ENCODE measurements at places on chromosomes 11 and 22. TPM values are rescaled to one million over a fixed set of nuclear protein-coding genes. Genes with fewer than 3 reads are reported as not detected.

- peaks cover 14% of the 10 kb centered on the region for H3K4me1 ChIP-seq
- no peaks in the 10 kb centered on the region for H3K27me3 ChIP-seq
- no peak overlapping the region for H3K27ac ChIP-seq
- no peaks in the 10 kb centered on the region for H3K36me3 ChIP-seq
- H3K4me3 ChIP-seq = no peak overlapping the region
- no peak for DNase-seq
These were observed 66.4 kb downstream of the LRRC32 start for GRCh38 chr11:76604081-76604625.

DNA sequence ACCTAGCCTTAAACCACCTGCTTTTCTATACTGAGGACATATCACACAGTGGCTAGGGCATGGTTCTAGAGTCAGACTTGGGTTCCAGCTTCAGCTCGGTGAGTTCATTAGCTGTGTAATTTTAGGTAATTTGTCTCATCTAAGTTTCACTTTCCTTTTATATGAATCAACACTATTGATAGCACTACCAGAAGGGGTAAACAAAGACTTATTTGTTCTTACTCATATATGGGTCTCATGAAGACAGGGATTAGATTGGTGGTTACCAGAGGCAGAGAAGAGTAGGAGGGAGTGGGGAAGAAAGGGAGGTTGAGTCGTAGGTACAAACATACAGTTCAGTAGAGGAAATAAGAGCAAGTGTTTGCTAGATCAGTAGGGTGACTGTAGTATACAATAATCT, 924.7 kb downstream of the OPCML start:
- DNase-seq = no peak
- H3K27ac ChIP-seq = no peak overlapping the region
- no peaks in the 10 kb centered on the region for H3K36me3 ChIP-seq
- no peaks in the 10 kb centered on the region for H3K27me3 ChIP-seq

DNA sequence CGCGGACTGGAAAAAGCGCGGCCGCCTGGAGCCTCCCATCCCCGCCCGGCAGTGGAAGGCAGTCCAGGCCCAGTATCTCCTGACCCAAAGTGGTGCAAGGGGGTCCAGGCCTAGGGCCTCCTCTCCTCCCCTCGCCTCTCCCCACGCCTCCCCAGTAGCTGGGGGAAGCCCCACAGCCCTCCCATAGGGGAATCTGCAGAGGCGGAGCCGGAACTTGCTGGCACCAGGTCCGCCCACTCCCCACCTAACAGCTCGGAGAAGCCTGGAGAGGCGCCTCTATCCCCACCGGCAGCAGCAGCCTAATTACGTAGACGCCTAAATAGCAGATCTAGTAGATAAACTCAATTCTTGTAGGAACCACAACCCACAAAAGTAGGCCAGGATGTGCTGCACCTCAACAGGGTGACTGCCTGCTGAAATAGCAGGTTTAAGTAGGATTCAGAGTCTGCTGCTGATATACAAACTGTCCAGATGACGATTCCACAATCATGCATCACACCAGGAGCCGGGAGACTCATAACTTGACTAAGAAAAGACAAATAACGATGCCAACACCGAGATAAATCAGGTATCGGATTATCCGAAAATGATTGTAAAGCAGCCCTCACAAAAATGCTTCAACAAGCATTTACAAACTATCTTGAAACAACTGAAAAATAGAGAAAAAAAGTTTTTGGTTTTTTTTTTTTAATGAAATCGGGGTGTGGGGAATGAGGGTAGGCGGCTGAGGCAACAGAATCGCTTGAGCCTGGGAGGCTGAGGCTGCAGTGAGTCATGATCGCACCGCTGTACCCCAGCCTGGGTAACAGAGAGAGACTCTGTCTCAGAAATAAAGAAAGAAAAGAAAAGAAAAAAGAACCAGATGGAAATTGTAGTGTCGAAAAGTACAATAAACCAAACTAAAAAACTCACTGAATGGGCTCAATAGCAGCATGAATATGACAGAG, 11.4 kb upstream of the BRD1 start:
- H3K4me3 ChIP-seq = no peak overlapping the region
- no peak for DNase-seq
- peak overlapping the region; percentile 24 for H3K27ac ChIP-seq
- H3K36me3 ChIP-seq = no peaks in the 10 kb centered on the region

GRCh38 chr22:41598081-41598480, 8.4 kb upstream of the PMM1 start:
- peaks cover 38% of the 10 kb centered on the region for H3K36me3 ChIP-seq
- peak; percentile 21 for DNase-seq
- no peak overlapping the region for H3K27ac ChIP-seq
- H3K27me3 ChIP-seq = no peaks in the 10 kb centered on the region

DNA sequence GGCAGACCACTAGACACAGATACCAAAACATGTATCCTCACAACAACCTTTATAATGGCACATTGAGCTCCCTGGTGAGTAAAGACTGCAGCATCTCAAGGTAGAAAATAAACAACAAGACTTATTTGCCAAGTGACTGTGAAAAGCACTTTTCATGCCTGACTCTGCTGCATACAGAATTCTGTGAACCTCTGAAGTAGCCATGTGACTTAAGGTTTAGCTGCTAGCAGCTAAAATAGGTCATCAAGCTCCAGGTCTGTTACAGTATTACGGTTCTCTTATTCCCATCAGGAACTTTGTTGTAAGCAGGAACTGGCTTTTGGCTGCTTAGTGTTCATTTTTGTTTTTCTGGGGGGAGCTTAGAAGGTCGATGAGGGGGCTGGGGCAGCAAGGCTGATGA, 139.4 kb downstream of the PAX6 start:
- no peaks in the 10 kb centered on the region for H3K4me1 ChIP-seq
- H3K27ac ChIP-seq = no peak overlapping the region
- H3K36me3 ChIP-seq = no peaks in the 10 kb centered on the region

GRCh38 chr11:84812471-84812969, 814.6 kb downstream of the DLG2 start:
- DNase-seq = no peak
- H3K4me3 ChIP-seq = no peak overlapping the region
- H3K27ac ChIP-seq = no peak overlapping the region

DNA sequence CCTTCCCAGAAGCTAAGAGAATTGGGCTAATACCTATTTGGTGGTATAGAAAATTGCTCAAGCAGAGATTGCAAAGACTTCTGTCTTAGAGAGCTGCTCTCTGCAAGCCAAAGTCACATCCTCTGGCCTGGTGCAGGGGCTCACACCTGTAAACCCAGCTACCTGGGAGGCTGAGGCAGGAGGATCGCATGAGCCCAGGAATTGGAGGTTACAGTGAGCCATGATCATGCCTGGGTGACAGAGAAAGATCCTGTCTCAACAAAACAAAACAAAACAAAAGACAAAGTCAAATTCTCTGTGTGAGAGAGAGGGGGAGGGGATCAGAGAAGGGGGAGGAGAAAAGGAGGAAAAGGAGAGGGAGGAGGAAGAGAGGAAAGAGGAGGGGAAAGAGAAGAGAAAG, 15.0 kb upstream of the EXPH5 start:
- no peaks in the 10 kb centered on the region for H3K27me3 ChIP-seq
- DNase-seq = no peak
- H3K36me3 ChIP-seq = no peaks in the 10 kb centered on the region
- H3K4me3 ChIP-seq = no peak overlapping the region
- H3K27ac ChIP-seq = no peak overlapping the region

DNA sequence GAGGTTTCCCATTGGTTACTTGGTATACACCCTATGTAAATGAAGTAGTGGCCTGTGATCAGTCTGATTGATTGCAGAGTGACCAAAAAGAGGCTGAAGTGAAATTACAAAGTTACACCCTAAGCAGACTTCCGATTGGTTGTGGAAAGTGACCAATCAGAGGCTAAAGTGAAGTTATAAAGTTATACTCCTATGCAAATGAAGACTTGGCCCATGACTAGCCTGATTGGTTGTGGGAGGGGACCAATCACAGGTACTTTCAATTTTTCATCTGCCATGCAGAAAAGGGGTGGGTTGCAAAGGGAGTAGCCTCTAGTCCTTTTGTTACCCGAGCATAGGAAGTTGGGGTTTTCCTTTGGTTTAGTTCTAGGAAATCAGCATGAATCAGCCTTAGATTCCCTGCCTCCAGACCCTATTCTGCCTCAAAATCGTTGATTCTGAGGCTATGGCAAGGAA, 18.1 kb upstream of the CSTF3 start:
- no peak overlapping the region for H3K4me3 ChIP-seq
- H3K36me3 ChIP-seq = no peaks in the 10 kb centered on the region
- no peaks in the 10 kb centered on the region for H3K4me1 ChIP-seq
- no peaks in the 10 kb centered on the region for H3K27me3 ChIP-seq
- no peak for DNase-seq

DNA sequence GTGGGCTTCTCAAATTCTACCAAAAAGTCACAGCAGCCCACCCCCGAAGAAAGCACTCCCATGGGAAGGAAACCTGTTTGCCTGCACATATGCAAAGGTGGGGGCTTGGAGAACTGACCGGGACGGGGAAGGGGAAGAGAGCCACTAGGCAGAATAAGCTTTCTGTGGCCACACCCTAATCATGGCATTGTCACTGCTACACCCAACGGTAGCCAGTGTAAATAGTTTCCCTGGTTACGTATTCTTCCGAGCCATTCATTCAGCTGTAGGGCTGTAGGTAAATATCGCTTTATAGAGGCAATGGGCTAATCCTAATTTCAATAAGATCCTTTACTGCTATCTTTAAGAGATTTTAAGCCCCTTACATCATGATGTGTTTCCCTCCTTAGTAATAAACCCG, 61.7 kb downstream of the PRDM11 start:
- H3K27ac ChIP-seq = peak overlapping the region; percentile 81
- peaks cover 18% of the 10 kb centered on the region for H3K4me1 ChIP-seq
- H3K27me3 ChIP-seq = no peaks in the 10 kb centered on the region
- H3K4me3 ChIP-seq = no peak overlapping the region
- H3K36me3 ChIP-seq = peaks cover 9% of the 10 kb centered on the region

DNA sequence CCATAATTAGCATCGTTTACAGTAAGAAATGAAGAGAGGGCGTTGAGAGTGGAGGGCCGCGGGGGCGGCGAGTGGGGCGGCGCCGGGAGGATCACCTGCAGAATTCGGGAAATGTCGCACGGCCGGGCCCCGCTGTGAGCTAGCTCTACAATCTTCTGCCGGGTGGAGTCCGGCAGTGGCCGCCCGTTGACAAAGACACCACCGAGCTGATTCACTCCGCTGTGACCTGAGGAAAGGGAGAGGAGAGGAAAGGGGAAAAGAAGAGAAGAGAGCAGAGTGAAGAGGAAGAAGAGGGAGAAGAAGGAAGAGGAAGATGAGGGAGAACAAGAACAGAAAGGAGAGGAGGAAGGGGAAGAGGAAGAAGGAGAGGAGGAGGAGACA, 8.5 kb downstream of the PAX6 start:
- no peak for DNase-seq
- H3K4me1 ChIP-seq = peaks cover 14% of the 10 kb centered on the region
- no peaks in the 10 kb centered on the region for H3K36me3 ChIP-seq
- H3K4me3 ChIP-seq = no peak overlapping the region

The ACER3 gene
- total RNA-seq = 42.2 TPM

The FAM181B gene
- 0.12 TPM for total RNA-seq

The MUC5B gene
- total RNA-seq = 1.2 TPM

The OR6A2 gene
- total RNA-seq = not detected

The EFCAB6 gene
- 3.6 TPM for total RNA-seq

The KIAA1671 gene
- 46.7 TPM for total RNA-seq

Measured in upper lobe of right lung (tissue), 1 donor.